ENCODE measurements at places on chromosomes 16 and 17.

DNA sequence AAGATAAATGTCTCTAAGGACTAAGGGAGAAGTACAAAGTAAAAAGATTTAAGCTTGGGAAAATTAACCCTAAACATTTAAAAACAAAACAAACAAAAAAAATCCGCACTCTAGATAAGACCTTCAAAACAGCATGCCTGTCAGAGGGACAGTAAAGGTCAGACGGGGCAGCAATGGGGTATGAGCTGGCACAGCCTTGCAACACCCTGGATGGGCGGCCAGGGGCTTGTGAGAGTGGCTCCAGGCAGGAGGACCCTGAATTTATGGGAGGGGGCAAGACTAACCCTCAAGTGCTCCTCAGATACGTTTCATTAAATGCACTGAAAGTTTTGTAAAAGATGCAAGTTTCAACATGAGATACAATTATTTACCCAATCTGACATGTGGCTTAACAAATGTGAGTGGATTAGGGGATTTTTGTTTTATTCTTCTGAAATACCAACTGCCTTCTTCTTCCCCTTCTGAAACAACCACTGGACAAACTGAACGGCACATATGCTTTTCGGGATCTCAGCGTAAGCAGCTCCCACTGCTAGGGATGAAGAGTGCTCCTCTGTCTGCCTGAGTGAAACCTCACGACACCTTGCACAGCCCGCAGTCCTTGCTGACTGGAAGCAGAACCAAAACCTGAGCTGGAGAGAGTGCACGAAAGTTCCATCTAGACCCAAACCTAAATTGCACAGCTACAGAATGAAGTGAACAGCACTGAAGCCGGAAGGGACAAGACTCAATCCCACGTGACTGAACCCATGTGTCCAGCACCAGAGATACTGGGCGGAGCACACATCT is 128.4 kb downstream of the ANKRD11 start:
- no peak for DNase-seq

- DNase-seq, result no peak
Observed at GRCh38 chr17:82018152-82018988, 4.3 kb downstream of the CENPX start.

- no peak for DNase-seq
Observed at GRCh38 chr16:57235128-57236021, 9.7 kb upstream of the ARL2BP start.

DNA sequence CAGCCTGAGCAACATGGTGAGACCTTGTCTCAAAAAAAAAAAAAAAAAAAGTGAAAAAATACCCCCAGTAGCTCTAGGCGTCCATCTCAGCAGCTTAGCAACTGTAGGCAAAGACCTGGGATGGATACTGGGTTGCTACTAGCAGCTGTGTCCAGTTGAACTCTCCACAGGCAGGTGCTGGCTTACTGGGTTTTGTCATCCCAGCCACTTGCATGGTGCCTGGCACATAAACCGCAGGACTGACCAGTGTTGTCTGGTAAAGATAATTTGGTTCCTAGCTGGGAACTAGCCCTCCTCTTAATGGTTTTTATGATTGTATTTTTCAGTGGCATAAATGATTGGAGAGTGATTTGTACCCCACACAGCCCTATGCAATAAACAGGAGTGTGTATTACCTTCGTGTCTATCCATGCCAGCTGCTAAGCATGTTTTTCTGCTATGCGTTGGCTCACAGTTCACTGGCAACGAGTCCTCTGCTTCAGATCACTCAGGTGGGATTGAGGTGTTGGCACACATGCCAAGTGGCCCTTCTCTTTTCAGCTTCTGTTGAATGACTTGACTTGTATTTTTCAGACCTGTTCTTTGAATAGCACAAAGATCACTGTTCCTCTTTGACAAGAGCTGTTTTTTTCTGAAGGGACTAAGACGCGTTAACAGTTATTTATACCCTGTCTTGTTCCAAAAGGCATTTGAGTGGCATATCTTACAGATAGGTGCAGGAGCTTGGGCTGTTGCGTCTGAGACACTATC is 352.9 kb downstream of the SNX29 start:
- no peak for DNase-seq

- no peak for DNase-seq
Observed at GRCh38 chr16:27839419-27839818, 224.1 kb downstream of the GSG1L start.

DNA sequence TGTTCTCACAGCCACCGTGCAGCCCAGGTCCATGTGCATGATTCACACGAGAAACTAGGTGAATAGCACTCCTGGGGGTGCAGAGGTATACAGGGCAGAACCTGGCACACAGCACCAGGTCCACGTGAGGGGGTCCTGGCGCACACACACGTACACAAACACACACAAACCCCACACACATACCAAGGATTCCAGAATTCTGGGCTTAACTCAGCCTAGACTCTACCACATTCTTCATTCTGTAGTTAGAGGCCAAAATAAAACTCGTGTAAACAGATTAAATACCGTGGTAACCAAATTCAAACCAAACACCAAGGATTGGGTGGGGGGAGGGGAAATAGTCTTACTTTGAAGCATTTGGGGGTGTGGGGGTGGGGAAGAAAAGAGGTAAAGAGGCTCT is 58.5 kb downstream of the XYLT1 start:
- DNase-seq, result no peak

DNA sequence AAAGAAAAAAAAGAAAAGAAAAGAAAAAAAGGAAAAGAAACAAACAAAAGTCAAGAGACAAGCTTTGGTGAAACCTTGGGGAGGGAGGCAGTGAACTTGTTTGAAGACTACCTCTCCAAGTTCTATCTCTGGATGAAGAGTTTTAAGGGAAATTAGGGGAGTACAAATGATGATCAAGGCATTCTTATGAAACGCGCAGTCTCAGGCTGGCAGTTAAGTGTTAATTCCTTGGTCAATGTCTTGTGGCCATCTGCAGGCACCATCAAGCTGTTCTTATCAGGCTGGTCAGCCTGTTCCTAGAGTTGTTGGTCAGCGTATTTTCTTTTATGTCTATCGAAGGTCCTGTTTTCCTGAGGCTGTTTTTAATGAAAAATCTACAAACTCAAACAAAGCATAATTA is 8.2 kb upstream of the DRG2 start:
- no peak for DNase-seq

DNA sequence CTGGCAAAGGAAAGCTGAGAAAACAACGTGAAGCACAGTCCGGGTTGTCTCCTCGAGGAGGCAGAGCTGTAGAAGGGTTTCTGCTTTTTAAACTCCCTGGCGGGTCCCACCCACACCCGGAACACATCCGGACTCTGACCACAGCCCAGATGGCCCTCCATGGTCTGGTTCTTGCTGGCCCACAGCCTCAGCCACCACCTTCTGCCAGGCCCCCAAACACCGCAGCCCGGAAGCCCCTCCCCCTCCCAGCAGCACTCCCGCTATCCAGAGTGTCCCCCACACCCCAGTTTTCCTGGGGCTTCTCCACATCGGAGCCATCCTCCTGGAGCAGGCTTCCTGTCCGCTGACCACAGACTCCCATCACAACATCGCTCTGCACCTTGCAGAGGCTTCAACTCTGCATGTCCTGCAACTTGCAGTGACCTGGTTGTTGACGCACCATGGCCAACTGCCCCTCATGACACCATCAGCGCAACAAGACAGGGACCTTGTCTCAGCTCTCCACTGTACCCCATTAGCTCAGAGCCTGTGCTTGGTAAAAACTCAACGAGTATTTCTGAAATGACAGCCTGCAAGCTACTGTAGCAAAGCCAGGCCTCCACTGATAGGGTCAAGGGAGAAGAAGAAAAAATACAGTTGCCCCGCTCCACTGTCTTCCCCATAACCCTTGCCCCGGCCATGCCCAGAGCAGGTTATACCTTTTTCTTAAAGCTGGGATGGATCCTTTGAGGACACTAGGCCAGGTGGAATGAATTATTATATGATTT is 129.8 kb downstream of the C16orf78 start:
- DNase-seq, result no peak

DNA sequence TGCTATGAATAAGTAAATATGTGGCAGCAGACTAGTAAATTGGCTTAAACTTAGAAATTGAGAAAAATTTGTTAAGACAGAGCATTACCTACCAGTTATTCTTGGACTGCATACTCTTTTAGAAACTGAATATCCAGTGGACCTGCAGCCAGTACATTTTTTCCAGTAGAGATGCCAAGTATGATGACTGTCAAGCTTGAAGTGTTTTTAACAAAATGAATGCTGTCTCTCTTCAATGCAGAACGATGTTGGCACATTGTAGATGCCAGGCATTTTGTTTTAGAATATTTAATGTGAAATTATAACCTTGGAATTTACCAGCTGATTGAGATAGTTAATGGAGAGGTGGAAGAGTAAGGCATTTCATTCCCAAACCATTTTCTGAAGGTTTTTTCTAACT is 52.5 kb downstream of the NFAT5 start:
- DNase-seq, result no peak

- no peak for DNase-seq
Observed at GRCh38 chr17:68646626-68647526, 45.7 kb upstream of the FAM20A start.

DNA sequence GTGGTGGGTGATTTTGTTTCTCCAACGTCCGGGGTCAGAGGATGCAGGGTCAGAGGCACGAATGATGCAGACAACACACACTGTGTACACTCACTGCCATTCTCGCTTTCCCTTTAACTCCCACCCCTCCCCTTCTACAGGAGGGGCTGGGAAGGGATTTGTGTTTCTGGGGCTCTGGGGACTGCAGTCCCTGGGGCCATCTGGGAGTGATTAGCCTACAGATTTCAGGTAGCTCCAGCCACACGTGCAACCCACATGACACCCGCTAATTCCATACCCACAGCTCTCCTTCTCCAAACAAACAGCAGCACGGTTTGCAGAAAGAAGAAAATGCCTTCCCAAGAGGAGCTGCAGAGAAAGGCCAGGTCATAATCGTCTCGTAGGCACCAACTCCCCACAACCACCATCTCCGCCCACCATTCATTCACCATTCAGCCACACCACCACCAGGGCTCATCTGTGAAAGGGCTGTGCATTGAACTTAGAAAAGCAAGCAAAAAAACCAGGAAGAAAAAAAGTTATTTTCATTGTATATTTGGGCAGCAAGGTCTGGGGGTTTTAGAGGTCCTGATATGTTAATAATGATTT is 9.4 kb upstream of the SOX9 start:
- no peak for DNase-seq

DNA sequence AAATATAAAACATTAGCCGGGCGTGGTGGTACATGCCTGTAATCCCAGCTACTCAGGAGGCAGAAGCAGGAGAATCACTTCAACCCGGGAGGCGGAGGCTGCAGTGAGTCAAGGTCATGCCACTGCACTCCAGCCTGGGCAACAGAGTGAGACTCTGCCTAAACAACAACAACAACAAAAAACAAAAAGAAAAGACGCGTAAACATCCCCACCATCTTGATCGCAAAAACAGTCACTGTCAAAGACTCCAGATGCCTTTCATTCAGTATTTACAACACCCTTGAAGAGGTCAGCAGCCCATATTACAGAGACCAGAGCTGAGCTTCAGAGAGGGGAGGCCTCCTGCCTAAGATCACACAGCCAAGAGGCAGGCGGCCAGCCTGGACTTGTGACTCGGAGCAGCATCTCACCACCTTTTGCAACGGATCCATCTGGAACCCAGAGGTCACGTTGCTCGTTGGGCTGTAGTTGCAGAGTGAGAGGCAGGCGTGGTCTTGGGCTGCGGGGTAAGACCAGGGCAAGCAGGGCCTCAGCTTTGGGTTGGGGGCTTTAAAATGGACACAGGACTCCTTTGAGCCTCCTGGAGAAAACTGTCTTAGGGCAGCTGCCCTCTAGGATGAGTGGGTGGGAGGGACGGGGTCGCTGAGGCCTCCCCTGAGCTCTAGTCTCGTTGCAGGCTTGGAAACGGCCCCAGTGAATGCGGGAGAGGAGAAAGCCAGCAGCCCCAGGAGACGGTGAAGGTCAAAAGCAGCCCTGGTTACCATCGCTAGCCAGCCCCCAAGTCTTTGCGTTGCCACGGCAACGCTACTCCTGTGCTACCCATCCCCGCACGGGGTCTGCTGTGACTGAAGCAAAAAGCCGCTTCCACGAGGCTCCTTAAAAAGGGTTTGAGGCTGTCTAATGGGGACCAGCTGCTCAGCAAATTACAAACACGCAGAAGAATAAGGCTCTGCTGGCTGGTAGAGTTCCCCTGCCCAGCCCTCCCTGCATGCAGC is 26.1 kb downstream of the LGALS3BP start:
- no peak for DNase-seq

DNA sequence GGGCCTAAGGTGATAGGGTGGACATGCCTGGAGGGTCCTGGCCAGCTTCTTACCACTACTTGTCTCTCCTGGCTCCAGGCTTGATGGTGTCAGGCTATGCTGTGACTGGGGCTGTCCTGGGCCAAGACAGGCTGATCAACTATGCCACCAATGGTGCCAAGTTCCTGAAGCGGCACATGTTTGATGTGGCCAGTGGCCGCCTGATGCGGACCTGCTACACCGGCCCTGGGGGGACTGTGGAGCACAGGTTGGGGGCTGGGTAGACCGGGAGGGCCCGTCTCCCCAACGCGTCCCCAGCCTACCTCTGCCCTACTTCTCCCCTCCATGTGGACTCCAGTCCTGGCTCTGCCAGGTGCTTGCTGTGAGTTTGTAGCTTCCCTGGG is 4.5 kb downstream of the SPATA20 start:
- no peak for DNase-seq

DNA sequence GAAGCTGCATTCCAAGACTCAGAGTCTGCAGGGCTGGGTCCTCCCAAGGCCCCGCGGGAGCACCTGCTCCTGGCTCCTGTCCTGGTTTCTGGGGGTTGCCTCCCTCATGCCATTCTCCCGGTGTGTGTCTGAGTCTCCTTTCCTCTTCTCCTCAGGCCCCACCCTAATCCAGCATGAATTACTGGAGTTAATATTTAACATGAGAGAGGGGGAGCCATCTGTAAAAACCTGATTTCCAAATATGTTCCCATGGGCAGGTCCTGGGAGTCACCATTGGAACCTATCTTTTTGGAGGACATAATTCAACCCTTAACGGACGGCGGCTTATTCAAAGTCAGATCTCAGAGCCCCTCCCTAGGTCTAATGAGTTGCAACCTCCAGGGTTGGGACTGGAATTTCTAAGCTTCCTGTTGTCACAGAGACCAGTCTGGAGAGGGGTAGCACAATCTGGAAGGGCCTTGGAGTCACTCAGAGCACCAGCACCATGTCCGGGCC is 5.4 kb downstream of the C17orf99 start:
- DNase-seq, result no peak
